Fibroblast of skin of abdomen (primary cell): ENCODE measurements at places on chromosomes 3 and 15.

DNA sequence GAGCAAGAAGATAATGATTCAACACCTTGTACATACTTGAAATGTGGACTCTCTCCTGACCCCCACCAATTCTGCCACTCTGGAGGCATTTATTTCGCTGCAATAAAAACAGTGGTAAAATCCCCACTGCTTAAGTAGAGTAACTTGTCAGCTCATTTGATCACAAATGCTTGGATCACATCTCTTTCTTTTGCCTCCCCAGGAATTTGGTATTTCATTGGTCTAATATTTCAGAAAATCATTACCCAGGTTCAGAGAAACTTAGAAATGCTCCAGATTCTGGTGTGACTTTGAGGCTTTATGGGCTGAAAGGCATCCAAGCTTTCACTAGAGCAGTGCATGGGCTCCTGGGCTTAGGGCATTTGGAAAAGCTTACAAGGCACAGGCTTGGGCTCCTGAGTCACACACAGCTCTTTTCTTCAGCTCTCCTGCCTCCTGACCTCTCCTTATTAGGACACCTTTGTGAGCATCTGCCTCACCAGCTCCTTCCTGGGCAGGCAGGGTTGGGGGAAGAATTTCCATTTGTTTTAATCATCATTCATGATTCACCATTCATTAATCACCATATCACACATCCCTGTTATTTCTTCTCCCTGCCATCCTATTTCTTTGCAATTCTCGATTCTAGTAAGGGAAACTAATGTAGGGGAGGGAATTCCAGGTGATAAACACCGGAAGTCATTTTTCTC lies 22.5 kb downstream of the CDCP1 start:
- peak; percentile 96 for DNase-seq

GRCh38 chr3:142029791-142030190 lies 119.6 kb downstream of the TFDP2 start:
- no peak for DNase-seq

DNA sequence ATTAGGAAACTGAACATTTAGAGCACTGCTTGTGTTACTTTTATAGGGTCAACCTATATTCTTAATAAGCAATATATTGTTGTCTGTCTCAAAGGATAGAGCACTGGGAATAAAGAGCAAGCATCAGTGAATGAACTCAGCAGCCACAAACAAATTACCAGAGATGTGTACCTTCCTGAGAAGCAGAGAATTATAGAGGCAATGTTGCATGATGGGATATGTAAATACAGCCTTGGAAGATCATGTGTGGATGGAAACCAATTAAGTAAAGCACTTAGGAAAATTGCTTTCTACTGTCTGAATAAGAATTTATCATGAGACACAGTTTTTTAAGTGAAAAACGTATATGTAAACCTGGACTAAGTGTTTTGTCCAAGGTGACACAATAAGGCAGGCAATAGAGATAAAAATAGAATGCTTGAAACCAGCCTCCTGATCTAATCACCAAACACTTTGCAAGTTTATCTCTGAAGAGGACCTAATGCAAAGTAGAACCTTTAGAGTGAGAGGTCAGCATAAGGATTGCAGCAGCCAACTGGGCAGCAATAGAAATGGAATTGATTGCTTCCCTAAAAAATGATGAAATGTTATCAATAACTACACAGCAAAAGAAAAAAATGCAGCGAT lies 848.0 kb downstream of the TUSC7 start:
- no peak for DNase-seq

DNA sequence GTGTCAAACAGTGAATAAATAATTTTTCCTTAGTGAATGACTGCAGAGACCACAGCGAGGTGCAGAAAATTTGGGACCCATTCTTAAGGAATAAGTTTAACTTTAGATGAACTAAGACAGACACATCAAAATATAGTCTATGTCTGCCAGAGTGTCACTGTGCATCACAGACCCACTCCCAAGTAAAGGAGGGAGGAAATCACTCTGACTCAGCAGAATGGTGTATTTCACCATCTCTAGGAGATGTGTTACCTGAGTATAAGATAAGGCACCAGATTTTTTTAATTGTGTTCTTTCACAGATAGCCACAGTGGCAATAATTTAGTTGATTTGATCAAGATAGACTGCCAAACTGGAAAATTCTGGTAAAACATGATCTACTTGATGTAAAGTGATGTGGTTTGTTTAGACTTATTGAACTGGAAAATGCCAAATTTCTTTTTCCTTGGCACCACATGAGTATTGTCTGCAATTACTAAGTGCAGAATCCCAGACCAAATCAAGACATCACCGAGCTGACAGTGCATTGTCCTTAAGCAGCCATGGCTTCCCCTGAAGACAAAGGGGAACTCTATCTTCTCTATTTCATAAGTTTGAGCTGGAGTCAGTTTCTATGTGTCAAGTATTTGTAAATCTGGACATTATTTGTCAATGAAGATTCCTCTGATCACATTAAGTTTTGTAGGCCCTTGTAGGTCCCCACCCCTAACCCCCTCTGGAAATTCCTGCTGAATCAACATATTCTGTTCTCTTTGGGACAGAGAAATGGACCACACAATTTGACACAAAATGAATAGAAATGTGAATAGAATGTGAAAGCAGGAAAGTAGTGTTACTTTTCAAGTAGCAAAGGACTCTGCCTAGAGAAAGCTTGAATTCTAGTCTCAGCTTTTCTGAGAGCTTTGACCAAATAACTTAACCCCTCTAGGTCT lies 47.6 kb downstream of the TIPARP start:
- DNase-seq, result no peak

DNA sequence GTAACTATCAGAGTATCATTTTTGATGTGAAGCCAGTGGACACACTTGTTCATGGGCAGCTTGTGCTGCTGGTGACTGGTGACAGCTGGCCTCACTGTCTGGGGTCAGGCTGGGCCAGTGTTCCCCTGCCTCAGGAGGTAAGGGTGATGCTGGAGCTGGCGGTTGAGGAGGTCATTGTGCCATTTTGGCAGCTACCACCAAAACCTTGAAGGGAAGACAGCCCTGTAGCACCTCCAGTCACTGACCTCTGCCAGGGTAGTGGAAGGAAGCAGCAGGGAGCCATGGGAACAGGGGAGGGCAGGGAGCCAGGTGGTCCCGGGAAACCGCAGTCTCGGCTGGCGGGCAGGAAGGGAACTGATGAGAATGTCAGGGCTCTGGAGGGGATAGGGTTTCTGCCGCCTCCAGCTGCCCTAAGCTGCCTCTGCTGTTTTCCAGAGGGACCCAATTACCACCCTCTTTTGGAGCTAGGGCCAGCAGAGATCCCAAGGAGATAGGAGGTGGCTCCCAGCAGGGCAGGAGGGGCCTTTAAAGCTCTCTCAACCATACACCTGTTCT lies 24.8 kb downstream of the FOXL2NB start:
- DNase-seq, result no peak

- DNase-seq, result peak; percentile 98
These were observed 742.0 kb upstream of the CCDC54 start for GRCh38 chr3:106635271-106635670.

GRCh38 chr3:193872265-193872753 lies 263.6 kb upstream of the HES1 start:
- DNase-seq, result peak; percentile 92

DNA sequence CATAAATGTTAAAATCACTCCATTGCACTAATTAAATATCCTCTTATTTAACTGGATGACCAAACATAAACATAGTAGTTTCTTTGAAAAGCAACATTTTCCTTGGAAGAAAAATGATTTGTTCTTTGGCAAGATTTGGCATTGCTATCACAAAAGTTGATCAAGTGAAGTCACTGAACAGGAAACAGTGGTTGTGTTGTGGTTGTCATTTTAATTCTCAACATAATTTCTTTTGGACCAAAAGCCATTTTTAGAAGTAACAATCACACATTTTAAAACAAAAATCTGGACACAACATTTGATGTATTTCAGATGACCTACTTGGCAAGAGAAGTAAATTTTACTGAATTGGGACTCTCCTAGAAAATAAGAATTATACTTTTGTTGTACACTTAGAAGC lies 872.3 kb downstream of the ROBO1 start:
- peak; percentile 34 for DNase-seq

DNA sequence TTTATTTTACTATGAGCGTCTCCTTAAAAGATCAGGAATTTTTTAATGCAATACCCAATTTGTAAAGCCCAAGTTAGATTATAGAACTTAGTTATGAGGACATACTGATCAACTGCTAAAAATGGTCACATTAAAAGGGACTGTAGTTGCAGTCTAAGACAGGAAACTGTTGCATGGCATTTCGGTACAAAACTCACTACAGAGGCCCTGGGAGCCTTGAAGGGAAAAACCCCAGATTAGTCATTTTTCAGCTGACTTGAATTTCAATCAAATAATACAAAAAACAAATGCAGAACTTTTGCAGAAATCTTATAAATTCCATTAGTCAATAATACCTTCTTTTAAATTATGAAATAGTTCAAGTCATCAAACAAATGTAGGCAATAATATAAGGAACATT lies 6.9 kb upstream of the PTX3 start:
- no peak for DNase-seq

DNA sequence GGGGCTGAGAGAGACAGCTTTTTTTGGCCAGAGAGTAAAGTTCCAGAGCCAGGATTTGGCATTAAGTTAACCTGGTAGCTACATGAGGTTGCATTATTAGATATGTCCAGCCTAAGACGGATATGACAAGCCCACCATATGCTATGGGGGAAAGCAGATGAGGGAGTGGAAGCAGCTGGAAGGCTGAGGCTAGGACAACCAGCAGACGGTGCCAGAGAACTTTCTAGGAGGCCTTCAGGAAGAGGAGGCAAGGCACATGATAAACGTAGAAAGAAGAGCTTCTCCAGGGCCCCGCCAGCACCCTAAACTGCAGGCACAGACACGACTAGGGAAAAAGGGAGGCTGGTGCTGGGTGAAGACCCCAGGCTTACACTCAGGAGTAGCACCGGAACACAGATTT lies 87.0 kb downstream of the CTNNB1 start:
- DNase-seq, result no peak

GRCh38 chr15:80002267-80002666 lies 31.3 kb upstream of the BCL2A1 start:
- no peak for DNase-seq

DNA sequence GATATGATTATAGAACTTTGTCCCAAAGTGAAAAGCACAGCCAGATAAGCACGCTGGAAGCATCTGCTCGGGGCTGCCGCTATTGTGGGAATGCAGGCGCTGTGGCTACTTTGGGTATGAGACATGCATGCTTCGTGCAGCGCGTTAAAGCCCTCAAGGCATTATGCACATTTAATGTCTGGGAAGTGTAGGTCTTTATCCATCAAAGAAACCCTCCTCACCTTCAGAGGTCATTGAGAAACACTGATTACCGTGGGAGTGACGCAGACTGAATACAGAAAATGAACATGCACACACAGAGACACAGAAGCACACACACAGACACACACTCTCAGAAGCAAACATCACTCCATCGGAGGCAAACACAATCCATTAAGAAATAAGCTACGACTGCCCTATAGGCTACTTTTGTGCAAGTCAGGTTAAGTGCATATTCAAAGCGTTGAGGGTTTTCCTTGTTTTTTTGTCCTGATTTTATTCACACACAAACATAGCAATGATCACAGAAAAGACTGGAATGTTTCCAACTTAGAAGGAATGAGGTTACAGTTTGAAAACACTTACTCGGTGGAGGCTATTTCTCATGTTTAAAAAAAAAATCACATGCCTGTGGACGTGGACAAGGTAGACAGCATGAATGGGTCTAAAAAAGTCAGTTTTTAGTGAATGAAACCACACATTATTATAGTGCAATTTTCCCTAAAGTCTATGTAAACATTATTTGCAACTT lies 68.5 kb downstream of the PLCH1 start:
- DNase-seq, result peak; percentile 66

DNA sequence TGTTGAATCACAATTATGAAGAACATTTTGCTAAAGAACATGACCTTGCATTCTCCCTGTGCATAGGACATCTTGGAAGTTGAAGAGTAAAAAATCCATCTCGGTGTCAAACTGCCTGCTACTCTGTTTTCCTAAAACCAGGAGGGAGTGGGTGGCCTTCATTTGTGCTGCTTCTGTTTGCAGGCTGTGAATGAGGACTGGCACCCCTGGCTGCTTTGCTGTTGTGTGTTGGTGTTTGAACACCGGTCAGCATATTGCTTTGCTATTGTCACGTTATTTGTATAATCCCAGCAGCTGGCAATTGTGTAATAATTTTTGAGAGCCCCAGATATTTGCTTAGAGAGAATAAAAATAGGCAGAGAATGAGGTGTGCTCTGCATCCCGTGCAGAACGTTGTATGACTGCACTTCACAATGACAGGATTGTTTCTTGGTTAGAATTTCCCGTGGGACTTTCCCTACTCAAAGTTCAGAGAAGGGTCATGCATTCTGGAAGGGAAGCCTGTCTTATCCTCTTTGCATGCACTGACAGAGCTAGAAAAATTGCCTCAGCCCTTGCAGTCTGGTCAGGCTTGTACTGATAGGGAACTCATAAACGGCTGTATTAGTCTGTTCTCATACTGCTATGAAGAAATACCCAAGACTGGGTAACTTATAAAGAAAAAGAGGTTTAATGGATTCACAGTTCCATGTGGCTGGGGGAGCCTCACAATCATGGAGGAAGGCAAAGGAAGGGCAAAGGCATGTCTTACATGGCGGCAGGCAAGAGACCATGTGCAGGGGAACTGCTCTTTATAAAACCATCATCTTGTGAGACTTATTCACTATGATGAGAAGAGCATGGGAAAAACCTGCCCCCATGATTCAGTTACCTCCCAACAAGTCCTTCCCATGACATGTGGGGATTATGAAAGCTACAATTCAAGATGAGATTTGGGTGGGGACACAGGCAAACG lies 16.3 kb downstream of the SV2B start:
- DNase-seq, result no peak

DNA sequence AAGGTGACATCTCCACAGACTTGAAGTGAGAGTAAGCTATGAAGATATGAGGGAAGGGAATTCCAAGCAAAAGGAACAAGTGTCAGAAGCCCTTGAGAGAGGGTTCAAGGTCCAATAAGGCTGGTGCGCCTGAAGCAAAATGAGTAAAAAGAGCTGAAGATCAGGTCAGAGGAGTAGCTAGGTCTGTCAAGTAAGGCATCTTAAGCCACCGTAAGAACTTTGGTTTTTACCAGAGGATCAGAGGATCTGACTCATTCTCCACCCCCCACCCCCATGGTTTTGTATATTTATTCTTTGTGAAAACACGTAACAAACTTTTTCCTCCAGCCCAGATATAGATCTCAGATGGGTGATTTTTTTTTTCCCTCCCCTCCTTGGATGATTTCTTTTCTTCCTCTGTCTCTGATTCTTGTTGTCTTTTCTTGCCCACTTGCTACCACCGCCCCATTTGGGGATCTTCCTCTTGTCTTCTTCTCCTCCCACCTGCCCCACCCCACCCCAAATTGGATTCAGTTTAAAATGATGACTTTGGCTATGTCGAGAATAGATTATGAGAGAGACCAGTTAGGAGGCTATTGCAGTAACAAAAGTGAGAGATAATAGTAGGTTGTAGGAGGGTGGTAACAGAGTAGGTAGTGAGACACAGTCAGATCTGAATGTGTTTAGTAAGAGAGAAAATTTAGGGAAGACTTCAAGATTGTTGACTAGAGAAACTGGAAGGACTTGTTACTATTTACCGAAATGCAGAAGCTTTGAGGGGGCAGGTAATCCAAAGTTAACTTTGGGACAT lies 6.1 kb downstream of the TRMT10C start:
- no peak for DNase-seq

GRCh38 chr3:16464511-16465148 lies 48.9 kb downstream of the RFTN1 start:
- peak; percentile 85 for DNase-seq
